Activated CD8-positive, alpha-beta memory T cell treated with anti-CD3 and anti-CD28 coated beads, Interleukin-2, amount 50 U/mL, for 4 hours (primary cell): ENCODE measurements at places on chromosomes 1 and 21.

GRCh38 chr21:41162096-41162495 is 5.9 kb upstream of the BACE2 start:
- no peak for DNase-seq

DNA sequence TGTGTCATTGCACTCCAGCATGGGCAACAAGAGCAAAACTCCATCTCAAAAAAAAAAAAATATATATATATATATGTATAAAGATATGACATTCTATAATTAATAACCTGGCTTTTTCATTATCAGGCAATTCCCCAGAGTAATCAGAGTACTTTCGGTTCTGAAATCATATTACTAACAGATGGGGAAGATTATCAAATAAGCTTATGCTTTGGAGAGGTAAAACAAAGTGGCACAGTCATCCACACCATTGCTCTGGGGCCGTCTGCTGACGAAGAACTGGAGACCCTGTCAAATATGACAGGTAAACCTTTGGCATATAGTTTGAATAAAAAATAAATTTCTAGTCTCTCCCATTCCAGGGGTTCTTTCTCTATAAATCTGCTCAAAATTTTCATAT is 58.5 kb upstream of the SH3GLB1 start:
- DNase-seq, result no peak

DNA sequence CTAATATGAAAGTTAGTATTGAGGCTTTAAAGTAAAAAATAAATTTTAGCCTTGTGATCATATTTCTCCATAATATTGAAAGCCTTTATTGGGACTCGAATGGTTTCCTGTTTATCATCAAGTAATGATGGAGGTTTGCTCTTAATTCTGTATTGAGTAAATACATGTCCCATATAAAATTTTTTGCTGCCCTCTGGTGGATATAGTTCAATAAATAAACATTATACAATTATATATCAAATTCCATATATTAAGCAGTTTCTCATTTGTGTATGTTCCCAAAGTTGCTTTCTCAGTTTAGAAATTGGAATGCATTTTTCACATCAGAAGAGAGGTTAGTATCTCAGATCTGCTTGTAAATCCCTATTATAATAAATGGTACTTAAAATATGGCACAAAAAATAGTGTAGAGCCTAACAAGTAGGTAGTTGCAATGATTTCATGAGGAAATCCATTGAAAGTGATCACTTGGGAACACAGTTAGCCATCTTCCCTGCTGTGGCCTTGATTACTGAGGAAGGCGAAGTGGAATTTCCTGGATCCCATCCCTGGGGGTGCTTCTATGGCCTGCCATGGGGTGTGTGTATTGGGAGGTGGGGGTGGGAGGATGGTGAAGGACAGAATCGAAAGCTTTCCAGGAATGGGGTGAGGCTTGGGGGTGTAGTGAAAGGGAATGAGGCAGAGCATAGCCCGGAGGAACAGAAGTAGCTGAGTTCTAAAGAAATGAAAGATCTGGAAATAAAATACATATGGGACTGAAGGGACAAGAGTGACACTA is 84.1 kb upstream of the C21orf91 start:
- no peak for DNase-seq

DNA sequence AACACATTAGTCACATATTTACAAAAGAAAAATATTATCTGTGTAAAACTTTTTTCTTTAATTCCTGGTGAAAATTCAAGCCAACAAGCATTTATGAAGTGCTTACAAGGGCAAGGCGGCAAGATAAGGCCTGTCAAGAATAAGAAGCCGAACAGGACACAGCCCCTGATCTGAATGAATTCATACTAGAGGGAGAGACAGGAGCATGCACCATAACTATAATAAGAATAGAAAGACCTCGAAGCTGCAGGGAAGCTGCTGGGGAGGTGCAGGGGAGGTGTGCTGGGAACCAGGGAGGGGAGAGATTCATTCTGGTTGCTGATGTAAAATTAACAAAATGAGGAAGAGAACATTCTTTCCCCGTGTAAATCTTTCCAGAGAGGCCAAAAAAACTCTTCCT is 60.5 kb upstream of the TARDBP start:
- DNase-seq, result no peak

GRCh38 chr1:93338387-93339146 is 7.1 kb upstream of the DR1 start:
- DNase-seq, result no peak
